ENCODE measurements at places on chromosomes 13 and 19.

GRCh38 chr13:99228737-99229691, 28.4 kb downstream of the UBAC2 start:
- peak; percentile 7 for DNase-seq

GRCh38 chr13:80239571-80240255, 101.2 kb downstream of the SPRY2 start:
- DNase-seq, result no peak

- no peak for DNase-seq
These were observed 256.6 kb downstream of the ABCC4 start for GRCh38 chr13:95044452-95045205.

DNA sequence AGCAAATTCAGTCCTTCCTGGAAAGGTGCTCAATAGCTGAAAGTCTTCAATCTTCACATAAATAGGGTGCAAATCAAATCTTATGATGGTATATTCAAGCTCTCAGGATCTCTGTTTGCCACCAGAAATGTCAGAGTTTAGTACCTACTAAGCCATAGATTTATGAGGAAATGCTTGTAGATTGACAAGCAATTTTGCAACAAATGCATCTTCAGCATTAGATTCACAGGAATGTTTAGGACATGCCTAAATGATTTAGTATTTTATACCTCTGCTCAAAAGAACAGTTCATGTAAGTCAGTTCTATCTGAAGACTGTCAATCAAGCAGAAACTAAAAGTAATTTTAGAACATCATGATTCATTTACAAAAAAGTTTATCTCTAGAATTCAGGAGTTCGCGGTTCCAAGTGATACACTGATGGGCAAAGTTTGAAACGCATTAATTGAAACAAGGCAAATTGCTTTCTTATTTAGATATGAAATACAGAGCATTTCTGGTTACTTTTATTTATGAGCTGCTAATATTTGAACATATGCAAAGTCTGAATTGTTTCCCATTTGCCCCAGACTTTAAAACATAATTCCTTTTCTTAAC, 65.7 kb downstream of the DACH1 start:
- DNase-seq, result no peak

- DNase-seq, result no peak
These were observed 520 bp downstream of the ZNF600 start for GRCh38 chr19:52786078-52786463.

DNA sequence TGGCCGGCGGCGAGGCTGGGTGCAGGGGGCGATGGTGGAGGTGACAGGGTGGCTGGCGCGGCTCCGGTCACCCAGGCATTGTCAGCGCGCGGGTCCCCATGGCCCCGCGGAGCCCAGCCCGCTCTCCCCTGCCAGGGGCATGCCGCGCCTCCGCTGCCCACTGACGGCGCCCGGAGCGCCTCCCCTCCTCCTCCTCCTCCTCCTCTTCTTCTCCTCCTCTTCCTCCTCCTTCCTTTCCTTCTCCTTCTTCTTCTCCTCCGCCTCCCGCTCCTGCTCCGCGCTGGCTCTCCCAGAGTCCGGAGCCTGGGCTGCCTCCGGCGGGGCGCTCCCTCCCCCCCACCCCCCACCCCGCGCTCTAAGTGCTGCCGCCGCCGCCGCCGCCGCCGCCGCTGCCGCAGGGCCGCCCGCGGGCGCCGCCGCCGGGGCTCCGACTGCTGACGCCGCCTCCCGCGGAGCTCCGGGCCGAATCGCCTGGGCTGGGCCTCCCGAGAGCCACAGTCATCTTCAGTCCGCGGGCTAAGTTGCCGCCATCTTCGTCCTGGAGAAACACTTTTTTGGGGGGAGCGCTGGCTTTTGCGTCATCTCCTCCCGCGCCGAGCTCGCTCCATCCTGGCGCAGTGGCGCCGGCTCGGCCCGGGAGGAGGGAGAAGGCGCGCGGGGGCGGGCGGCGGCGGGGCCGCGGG, 348.3 kb downstream of the LIG4 start:
- DNase-seq, result no peak
